ENCODE measurements at places on chromosomes 3 and 15.
A peak's percentile ranks its signal among the peaks of the same experiment; 100 is the strongest.

DNA sequence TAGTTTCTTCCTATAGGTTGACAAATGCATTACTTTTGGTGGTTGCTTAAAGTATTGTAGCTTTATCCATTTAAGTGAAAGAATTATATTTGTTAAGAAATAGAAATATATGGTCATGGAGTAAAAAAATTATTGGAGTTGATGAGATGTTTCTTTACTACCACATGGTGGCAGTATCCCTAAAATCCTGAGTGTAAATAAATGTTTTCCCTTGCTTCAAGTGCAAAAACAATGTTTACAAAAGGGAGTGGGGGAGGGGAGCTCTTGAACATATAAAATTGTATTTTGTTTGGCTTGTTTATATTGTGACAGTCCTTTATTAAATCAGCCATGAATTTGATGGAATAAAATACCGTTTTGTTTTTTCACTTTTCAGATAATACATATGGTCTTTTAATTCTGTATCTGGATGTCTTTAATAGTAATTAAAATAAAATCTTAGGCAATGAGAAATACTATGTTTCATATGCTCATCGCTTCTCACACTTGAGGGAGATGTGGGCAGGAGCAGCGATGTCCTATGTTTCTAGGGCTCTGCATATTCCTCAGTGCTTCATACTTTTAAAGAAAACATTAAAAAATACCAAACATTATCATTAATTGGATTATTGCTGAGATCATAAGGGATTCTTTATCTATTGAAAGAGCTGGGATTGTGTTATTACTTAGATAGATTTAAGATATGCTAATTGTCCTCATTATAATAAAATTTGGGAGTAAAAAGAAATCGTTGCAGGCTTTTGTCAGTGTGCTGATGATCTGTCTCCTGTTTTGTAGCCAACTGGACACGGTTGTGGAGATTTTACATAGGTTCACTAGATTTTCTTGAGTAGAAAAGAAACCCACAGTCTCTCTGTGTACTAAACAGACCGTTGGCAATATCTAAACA lies 349.7 kb downstream of the TUSC7 start:
- peak; percentile 27 for DNase-seq

DNA sequence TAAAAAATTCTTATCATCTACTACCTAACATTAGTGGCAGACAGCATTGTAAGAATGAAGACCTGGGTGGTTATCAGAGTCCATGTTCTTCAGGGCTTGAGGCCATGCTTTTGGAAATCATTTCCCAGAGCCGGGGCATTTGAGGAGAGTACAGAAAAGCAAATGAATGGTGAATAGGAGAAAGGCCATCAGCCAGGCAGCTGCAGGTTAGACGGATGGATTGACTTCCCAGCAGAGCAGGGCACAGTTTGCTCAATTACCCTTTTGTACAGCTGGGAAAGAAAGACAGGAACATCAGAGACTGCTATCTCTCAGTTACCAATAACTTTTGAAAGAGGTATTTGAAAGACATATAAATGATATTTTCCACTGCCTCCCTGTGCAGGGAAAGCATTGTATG lies 135.6 kb downstream of the ALCAM start:
- DNase-seq, result no peak

- DNase-seq, result no peak
These were observed 146.0 kb downstream of the MYO9A start for GRCh38 chr15:71971905-71972304.

DNA sequence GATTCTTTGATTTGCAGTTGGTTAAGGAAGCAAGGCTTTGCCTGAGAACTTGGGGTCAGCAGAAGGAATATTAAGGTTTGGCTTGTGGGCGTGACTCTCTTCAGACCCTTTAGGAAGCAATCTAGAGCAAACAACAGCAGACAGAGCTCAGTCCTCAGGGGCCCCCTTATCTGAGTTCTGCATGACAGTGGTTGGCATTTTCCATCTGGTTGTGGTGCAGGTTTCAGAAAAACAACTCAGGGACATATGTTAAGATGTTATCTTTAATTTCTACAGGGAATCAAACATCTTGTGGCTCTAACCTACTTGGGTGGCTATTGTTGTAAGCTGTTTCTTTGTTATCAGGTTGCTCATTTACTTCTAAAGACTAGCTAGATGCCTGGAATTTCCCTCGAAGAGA lies 141.4 kb downstream of the VPS8 start:
- no peak for DNase-seq

DNA sequence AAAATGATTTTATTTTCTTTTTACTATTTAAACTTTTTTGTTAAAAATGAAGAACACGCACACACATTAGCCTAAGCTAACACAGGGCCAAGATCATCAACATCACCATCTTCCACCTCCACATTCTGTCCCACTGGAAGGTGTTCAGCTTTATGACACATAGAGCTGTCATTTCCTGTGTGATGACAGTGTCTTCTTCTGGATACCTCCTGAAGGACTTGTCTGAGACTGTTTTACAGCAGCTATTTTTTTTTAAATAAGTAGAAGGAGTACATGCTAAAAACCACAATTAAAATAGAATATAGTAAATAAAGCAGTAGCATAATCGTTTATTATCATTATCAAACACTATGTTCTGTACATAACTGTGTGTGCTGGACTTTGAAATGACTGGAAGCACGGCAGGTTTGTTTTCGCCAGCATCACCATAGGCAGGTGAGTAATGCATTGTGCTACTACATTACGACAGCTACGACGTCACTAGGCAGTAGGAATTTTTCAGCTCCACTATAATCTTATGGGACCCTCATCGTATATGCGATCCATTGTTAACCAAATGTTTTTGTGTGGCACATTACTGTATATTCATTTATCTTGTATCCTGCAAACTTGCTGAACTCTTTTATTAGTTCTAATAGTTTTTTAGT lies 72.8 kb downstream of the KLF15 start:
- DNase-seq, result no peak

- DNase-seq, result no peak
These were observed 36.2 kb upstream of the RPL35A start for GRCh38 chr3:197913641-197914380.

Data from Kasumi-1 (cell line).